ENCODE measurements at places on chromosomes 4 and X.
A peak's percentile ranks its signal among the peaks of the same experiment; 100 is the strongest.

DNA sequence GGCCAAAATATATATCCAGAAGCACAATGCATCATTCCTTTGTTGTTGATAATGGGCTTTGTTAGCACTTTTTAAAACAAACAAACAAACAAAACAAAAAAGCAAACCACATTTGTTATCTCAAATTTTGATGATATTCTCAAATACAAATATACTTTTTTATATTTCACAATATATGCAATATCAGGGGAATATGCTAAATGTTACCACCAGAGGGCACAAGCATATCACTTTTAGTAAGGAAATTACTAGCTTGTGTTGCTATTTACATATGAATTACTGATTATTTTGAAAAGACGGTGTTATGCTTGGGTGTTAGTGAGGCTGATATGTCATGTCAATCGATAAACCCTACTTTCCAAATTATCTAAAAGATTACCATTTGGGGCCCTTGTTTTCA lies 29.1 kb downstream of the RIPPLY1 start:
- peak; percentile 22 for DNase-seq

GRCh38 chr4:3510481-3510880 lies 21.7 kb downstream of the LRPAP1 start:
- no peak for DNase-seq

DNA sequence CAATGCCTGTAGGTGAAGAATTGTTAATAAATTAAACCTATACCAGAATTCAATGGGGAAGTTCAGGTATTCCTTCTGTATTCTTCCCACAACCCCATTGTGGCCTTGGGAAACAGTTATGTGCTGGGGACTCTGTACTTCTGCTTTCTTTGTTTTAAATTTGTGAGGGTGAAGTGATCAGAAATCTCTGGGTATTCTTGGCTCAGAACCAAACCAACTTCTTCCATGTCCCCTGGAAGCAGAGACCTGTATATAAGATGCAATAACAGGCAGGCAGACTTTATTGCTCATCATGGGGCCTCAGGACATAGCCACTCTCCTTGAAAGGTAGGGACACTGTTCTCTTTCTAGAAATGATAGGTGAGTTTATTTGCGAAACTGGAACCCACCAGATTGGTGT lies 19.8 kb upstream of the USP27X start:
- DNase-seq, result no peak

DNA sequence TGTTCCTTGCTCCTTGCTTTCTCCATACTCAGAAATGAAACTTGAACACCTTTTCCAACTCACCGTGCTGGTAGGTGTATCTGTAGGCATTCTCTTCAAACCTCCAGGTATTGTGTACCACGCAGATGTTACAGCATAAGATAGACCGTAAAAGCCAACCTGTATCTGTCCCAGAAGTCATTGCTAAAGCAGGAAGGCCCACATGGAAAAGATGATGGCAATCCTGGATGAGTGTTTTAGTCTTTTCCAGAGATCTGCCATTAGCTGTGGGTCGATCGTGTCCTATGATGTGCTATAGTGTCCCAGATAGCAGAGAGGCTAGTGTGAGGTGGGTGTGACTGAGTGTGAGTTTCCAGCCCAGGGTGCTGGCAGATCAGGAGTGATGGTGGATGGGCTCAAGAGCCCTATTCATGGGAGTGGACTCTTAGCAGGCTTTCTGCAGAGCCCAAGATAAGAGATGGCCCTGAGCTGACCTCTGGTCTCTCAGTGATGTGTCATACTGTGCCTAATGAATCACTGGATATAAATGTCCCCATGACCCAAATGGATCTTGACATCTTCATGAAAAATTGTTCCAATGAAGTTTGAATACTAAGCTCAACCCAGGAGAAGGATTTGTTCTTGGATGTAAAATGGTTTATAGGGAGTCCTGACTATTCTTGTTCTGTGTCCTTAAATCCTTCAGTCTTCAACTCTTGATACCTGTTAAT lies 69.1 kb upstream of the WDR1 start:
- DNase-seq, result no peak

DNA sequence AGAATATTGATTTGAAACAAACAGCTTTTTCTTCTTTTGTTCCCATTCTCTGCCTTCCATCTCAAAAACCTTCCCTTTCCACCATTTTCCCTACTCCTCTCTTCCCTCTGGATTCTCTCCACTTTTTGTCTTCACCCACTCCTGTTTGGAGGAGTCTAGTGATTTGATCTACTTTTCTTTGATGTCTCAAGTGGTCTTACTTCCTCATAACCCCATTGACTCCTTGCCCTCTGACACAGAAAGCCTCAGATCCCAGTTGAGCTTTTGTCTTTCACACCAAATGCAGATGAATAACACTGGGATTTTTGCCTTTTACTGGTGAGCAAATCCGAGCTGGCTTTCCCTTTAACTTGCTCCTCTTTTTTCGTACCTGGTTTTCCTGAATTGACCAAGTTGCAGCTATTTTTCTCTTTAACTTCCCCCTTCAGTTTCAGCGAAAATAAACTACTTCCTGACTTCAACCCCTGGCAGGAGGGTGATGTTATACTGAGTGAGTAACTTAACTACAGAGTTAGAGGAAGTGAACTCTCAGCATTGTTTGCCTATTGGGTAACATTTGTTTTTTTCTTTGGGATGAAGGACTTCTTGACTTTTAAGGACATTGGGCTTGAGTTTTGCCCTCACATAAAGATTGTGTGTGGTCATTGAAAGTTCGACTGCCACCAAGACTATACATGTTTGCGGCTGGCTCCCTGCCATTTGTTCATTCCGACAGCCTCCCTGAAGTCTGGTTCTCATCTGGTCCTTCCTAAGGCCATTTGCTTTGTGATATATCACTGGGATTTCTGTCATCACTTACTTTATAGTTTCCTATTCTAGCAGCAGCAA lies 392.8 kb upstream of the NR3C2 start:
- no peak for DNase-seq

- no peak for DNase-seq
These were observed 22.5 kb downstream of the RWDD4 start for GRCh38 chr4:183636503-183636902.

DNA sequence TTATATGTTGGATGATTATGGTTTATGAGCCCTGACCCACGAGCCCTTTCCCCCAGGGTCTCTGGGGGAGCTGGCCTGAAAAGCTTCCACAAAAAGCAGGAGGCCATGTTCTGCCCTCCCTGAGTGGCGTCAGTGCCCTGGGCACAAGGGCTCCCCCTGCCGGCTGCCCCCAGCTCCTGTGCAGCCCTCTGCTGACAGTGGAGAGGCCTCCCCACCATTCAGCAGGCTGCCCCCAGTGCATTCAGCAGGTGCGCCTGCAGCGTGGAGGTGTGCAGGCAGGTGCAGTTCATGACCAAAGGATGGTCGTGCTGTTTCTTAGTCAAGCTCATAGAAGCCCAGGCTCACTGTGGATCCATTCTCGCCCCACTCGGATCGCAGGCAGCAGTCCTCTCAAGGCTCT lies 12.5 kb upstream of the S100P start:
- no peak for DNase-seq

DNA sequence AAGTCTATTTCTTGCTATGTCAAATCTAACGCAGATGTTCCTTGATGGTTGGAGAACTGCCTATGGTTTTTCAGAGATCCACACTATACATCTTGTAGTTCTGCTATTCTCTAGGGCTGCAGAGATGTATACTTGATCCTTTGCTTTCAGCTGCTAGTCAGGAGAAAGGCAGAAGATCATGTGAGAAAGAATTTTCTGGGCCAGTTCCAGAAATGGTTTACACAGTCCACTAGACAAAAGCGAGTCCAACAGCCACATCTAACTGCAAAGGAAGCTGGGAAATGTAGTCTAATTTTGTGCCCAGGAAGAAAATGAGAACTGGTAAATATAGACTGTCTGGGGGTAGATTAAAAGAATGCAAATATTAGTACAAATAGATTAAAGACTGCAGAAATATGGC lies 394.3 kb upstream of the SLIT2 start:
- no peak for DNase-seq

- no peak for DNase-seq
These were observed 33.7 kb downstream of the CD38 start for GRCh38 chr4:15811703-15812337.

DNA sequence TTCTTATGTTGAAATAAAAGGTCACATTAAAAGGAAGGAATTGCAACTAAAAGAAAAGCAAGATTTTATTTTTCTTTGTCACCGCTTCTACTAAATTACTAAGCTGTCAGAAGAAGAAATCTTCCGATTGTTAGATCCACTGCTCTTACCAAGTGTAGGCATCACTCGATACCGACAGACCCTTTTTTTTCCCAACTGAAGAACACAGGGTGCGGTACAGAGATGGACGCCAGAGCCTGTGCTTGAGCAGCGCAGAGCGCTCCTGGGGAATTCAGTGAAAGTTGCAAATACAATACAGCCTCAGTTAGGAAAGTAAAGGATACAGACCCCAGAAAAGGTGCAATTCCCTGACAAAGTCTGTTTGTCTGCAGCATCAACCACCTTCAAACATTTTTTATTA lies 94.9 kb upstream of the WDR17 start:
- DNase-seq, result no peak

GRCh38 chr4:79296768-79297428 lies 29.0 kb downstream of the NAA11 start:
- no peak for DNase-seq

GRCh38 chr4:23922013-23922412 lies 32.2 kb upstream of the PPARGC1A start:
- DNase-seq, result no peak

GRCh38 chr4:99088023-99088449 lies 552 bp downstream of the ADH5 start:
- peak; percentile 17 for DNase-seq

DNA sequence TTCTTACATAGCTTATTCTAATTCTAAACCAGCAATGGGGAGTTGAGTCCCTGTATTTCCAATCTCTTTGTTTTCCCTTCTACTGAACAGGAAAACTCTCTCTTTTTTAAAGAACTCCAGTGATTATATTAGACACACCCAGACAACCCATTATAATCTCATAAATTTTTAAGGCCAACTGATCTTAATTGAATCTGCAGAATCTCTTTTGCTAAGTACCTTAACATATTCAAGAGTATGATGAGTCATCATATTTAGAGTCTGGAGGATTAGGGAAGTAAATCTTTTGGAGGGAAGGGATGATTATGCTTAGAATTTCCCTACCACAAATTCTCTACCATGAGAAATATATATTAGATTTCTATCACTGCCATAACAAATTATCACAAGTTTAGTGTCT lies 705.1 kb downstream of the CENPC start:
- no peak for DNase-seq

GRCh38 chrX:109299091-109299490 lies 182.8 kb downstream of the GUCY2F start:
- DNase-seq, result no peak

DNA sequence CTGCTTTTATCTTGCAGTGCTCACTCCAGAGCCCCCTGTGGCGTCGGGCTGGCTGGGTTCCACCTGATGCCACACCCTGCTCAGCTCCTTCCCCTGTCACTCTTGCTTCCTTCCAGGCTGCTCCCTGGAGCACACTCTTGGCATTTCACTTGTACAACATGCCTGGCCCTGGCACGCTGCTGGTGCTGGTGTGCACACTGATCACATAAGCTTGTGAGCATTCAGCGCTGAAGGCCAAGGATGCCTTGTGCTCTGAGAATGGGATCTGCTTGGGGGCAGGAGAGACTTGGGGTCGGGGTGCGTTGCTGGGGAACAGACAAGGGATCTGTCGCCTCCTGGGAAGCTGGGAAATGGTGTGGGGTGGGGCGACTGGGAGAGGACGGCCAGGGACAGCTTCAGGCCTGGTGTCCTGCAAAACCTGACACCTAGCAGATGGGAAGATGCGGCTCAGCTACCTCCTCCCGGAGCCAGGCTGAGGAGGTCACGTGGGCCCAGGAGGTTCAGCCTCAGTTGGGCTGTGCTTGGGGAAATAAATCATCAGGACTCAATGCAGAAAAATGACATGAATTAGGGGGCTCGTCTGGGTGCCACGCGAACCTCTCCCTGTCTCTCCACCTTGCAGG lies 108.5 kb downstream of the PHKA2 start:
- no peak for DNase-seq

GRCh38 chrX:63661676-63662075 lies 123.3 kb downstream of the ARHGEF9 start:
- DNase-seq, result no peak

- no peak for DNase-seq
These were observed 1655.8 kb upstream of the TENM3 start for GRCh38 chr4:180587379-180587778.

GRCh38 chr4:25107827-25108516 lies 52.3 kb downstream of the SEPSECS start:
- DNase-seq, result no peak

DNA sequence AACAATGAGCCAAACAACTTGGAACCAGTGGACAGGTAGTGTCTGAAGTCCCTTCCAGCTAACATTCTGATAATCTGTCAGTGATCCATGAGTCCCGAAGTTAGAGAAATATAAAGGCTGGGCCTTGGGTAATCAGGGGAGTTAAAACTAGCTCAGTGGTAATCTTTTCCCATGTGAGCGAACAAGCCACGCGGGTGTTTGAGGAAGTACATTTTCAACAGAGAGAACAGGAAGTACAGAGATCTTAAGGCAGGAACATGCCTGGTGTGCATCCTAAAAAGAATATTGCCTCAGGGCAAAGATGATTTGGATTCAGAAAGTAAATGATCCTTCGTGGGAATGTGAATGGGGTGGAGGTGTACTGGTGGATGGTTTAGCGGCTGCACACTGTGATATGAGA lies 42.9 kb downstream of the FNIP2 start:
- no peak for DNase-seq

DNA sequence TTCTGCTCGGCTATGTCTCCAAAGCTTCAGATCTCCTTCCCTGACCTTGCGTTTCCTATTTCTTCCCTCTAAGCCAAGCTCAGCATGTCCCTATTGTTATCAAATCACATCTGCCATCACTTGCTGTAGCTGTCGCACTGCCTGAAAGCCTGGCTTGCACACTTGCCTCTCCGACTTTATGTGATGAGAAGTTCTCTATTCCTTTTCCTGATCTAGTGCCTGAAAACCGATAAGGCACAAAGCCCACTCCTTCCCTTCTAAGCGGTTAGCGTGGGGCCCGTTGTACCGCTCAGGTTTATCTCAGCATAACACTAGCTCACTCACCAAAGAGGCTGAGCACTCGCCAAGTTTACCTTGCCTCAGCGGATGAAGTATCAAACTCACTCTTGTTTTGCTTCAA lies 816 bp downstream of the NMU start:
- DNase-seq, result no peak

GRCh38 chr4:184817494-184818215 lies 8.1 kb downstream of the ACSL1 start:
- DNase-seq, result no peak

DNA sequence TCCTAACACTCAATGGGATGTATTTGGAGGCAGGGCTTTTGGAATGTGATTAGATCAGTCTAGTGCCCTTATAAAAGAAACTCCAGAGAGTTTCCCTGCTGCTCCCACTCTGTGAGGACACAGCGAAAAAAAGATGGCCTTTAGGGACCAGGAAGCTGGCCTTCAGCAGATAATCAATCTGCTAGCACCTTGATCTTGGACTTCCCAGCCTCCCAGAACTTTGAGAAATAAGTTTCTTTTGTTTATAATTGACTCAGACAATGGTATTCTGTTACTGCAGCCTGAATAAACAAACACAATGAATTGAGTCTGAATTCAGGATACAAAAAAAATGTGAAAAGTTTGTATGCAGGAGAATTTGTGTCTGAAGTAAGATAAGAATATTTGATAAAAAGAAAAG lies 842.1 kb downstream of the FSTL5 start:
- DNase-seq, result no peak

GRCh38 chr4:110472583-110473329 lies 3.2 kb upstream of the ENPEP start:
- no peak for DNase-seq

- no peak for DNase-seq
These were observed 79.5 kb upstream of the MAGEB10 start for GRCh38 chrX:27728291-27728690.

GRCh38 chr4:73885574-73886267 lies 16.5 kb downstream of the CXCL1 start:
- no peak for DNase-seq

All from CD4-positive, alpha-beta T cell treated with Interleukin-12 subunit alpha and Interleukin-12 subunit beta, for 1 hour (primary cell).